ENCODE measurements at places on chromosomes 1 and 21.
A peak's percentile ranks its signal among the peaks of the same experiment; 100 is the strongest.

GRCh38 chr1:15417059-15417934 is 7.6 kb downstream of the EFHD2 start:
- DNase-seq = peak; percentile 66

DNA sequence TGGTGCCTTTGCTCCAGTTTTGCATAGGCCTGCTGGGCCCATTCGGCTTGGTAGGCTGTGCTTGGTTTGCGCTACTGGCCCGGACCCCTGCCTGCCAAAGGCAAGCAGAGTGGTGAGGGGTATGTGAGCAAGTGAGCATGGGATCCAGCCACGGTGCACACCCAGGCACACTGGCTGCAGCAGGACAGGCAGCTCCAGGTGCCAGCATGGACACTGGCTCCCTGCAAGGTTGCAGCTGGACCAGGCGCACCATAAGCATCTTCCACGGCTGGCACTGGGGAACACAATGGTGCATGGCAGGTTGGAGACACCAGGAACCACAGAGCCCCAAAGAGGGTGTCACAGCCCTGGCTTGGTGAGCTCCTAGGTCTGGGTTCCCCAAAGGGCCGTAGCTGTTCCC is 693.5 kb upstream of the PTBP2 start:
- no peak for DNase-seq

GRCh38 chr1:183454377-183454776 is 17.9 kb upstream of the SMG7 start:
- DNase-seq = peak; percentile 12

- DNase-seq = no peak
Measured at GRCh38 chr1:98461873-98462385, 199.6 kb upstream of the SNX7 start.
